Naive B cell (primary cell): ENCODE measurements at places on chromosomes 4 and X. TPM values are rescaled to one million over a fixed set of nuclear protein-coding genes. Genes with fewer than 3 reads are reported as not detected.

DNA sequence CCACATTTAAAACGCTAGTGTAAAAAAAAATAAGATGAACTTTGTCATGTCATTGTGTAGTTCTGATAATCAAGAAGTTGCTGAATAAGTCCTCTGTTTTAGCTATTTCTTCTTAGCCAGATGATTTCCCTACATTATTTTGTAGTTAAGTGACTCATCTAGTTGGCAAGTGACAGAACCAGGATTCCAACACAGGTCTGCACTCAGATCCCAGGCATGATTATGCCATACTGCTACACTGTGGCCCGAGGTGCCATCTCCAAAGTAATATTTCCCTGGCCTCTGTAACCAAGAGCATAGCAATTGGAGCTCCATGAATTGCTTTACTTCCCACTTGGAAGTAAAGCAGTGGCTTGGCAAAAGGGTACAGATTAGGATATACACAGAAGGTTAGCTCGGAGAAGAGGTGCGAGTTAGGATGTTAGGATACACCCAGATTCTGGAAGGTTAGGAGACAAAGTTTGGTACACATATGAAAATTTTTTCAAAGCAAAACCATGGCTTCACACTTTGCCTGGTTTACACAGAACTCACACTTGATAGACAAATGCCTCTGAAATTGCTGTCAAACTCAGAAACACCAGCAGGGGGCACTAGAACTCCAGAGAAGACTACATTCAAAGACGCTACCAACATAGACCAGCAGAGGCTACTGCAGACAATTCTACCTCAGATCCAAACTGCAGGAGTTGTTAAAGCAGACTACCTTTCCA, 41.4 kb downstream of the SRPX2 start:
- no peaks in the 10 kb centered on the region for H3K27me3 ChIP-seq
- peak overlapping the region; percentile 56 for H3K4me3 ChIP-seq
- peaks cover 28% of the 10 kb centered on the region for H3K4me1 ChIP-seq

DNA sequence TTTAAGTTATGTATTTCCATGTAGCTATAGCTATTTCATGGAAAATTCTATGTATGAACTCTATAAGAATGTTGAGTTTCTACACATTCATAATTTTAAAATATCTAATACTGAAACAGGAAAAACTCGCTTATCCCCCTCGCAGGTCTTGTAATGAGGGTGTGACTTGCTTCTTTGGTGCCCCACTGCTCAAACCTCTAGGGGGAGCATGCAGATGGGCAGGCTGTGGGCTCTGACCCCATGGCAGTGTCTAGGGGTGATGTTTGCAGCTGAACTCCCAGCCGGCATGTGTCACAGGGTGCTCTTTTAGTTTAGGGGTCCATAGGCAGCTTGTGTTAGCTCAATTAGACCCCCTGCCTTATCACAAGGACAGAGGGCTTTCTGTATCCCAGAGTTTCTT, 1825.7 kb upstream of the ADGRL3 start:
- no peak overlapping the region for H3K4me3 ChIP-seq
- H3K36me3 ChIP-seq = no peaks in the 10 kb centered on the region
- H3K27me3 ChIP-seq = no peaks in the 10 kb centered on the region
- H3K4me1 ChIP-seq = no peaks in the 10 kb centered on the region
- H3K27ac ChIP-seq = no peak overlapping the region

DNA sequence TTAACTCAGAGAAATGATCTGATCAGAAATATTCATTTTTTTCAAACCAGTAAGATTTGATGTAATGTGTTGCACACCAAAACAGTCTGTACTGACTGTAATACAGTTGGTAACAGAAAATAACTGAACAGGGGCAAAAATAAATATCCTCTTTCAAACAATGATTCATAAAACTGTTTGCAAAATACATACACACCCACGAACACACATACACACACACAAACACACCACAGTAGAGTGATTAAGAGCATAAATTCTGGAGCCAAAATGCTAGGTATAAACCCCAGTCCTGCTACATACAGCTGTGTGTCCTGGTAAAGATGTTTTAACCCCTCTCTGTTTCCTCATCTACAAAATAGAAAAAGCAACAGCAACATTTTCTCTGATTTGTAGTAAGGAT, 376.6 kb downstream of the PDGFC start:
- no peak overlapping the region for H3K27ac ChIP-seq
- H3K4me3 ChIP-seq = no peak overlapping the region
- no peaks in the 10 kb centered on the region for H3K36me3 ChIP-seq

GRCh38 chrX:20354505-20354904, 87.8 kb upstream of the RPS6KA3 start:
- no peaks in the 10 kb centered on the region for H3K27me3 ChIP-seq
- no peak overlapping the region for H3K4me3 ChIP-seq
- DNase-seq = no peak
- no peak overlapping the region for H3K27ac ChIP-seq
- H3K36me3 ChIP-seq = peaks cover 4% of the 10 kb centered on the region
- H3K4me1 ChIP-seq = peaks cover 6% of the 10 kb centered on the region

- no peaks in the 10 kb centered on the region for H3K4me1 ChIP-seq
- H3K27me3 ChIP-seq = no peaks in the 10 kb centered on the region
- H3K36me3 ChIP-seq = no peaks in the 10 kb centered on the region
- no peak overlapping the region for H3K27ac ChIP-seq
Measured at GRCh38 chrX:34886011-34886410, 56.6 kb upstream of the FAM47B start.

GRCh38 chr4:7166237-7166636, 26.1 kb upstream of the SORCS2 start:
- H3K4me1 ChIP-seq = peaks cover 18% of the 10 kb centered on the region
- H3K4me3 ChIP-seq = no peak overlapping the region
- H3K27ac ChIP-seq = no peak overlapping the region
- peaks cover 12% of the 10 kb centered on the region for H3K27me3 ChIP-seq
- H3K36me3 ChIP-seq = no peaks in the 10 kb centered on the region

- H3K36me3 ChIP-seq = no peaks in the 10 kb centered on the region
- H3K27me3 ChIP-seq = no peaks in the 10 kb centered on the region
- DNase-seq = no peak
- H3K4me1 ChIP-seq = no peaks in the 10 kb centered on the region
- H3K4me3 ChIP-seq = no peak overlapping the region
Measured at GRCh38 chrX:151711154-151711553, 4.7 kb upstream of the FATE1 start.

MAPK10 gene
- polyA plus RNA-seq = 1.5 TPM

TMSB15A gene
- polyA plus RNA-seq = not detected

DNA sequence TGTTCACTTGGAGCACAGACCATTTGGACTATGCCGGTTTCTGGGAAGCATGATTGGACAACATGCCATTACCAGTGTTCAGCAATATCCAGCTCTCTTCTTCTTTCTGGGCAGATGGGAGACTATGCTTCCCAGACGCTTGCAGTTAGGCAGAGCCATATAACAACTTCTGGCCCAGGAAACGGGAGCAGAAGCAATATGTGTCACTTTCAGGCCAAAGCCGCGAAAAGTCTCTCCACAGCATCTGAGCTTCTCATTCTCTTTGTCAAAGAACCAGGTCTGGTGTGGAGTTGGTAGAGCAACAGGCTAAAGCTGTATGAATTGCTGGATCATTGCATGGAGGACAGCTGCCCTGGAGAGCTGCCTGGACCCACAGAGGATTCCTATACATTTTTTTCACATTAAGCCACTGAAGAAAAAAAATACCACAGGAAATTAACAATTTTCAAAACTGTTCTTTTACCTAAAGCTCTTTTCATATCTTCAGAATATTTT, 131.4 kb upstream of the FRG1 start:
- H3K36me3 ChIP-seq = no peaks in the 10 kb centered on the region
- DNase-seq = no peak
- no peak overlapping the region for H3K27ac ChIP-seq
- H3K4me3 ChIP-seq = peak overlapping the region; percentile 5

DNA sequence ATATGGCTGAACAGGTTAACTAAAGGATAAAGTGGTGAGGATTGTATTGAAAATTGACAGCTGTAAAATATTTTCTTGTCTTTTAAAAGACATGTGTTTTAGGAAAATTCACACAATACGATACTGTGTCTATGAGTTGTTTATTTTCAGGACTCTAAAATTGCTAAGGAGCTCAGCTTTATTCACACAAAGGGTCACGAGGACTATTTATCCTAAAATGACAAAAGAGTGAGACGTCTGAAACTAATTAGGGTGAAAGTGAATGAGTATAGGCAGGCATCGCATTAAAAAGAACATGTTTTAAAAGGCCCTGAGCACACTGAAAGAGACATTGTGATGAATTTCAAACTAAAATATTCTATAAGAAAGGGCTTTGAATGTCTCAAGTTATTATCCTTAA, 304.7 kb downstream of the SH2D1A start:
- no peaks in the 10 kb centered on the region for H3K27me3 ChIP-seq
- no peak overlapping the region for H3K4me3 ChIP-seq
- no peak for DNase-seq
- H3K36me3 ChIP-seq = no peaks in the 10 kb centered on the region

CDKL2 gene
- polyA plus RNA-seq = not detected

MAGEA12 gene
- not detected for polyA plus RNA-seq
